HFFc6 (cell line): ENCODE measurements at places on chromosomes 1 and 21. TPM values are rescaled to one million over a fixed set of nuclear protein-coding genes. Genes with fewer than 3 reads are reported as not detected.
A peak's percentile ranks its signal among the peaks of the same experiment; 100 is the strongest.

GRCh38 chr1:177164380-177165068 is at the start of gene ASTN1:
Gene ASTN1 (minus strand): TSS chr1:177164712. CDS start chr1:177164676, 36 bp downstream.
- DNase-seq, result no peak

DNA sequence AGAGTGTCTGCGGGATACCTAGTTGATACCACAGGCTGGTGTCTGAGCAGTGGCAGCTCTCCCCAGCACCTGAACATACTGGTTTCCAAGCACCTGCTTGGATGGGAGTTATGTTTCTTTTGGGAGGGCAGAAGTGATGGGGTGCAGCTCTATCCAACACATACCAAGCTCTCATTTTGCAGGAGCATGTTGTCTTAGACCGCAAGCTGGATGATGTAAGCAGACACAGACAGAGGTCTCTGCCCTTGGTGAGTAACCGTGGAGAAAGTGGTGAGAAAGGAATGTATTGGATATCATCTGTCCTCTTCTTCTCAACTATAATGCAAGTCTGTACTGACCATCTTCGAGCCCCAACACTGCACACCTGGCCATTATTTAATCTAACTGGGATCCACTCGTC is 37.4 kb downstream of the ZNF496 start:
- DNase-seq, result peak; percentile 77

GRCh38 chr1:157842939-157843338 is 1.3 kb upstream of the CD5L start:
- DNase-seq, result no peak

DNA sequence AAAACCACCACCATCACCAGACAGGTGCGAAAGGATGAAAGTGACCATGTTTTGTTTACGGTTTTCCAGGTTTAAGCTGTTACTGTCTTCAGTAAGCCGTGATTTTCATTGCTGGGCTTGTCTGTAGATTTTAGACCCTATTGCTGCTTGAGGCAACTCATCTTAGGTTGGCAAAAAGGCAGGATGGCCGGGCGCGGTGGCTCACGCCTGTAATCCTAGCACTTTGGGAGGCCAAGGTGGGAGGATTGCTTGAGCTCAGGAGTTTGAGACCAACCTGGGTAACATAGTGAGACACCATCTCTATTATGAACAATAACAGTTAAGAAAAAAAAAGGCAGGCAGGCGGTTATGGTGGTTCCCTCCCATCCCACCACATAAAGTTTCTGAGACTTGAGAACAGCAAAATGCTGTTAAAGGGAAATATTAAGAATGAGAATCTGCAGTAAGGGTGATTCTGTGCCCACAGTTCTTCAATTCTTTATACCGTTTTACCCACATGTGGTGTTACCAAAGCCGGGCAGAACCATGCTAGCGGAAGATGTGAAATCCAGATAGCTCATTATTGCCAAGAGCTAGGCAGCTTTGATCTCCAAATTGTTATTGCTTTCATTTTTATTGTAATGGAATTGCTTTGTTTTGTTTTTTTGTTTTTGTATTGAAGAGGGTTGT is 34.5 kb upstream of the TDRD10 start:
- no peak for DNase-seq

- no peak for DNase-seq
These were observed 32.0 kb downstream of the ZBTB17 start for GRCh38 chr1:15943992-15944307.

DNA sequence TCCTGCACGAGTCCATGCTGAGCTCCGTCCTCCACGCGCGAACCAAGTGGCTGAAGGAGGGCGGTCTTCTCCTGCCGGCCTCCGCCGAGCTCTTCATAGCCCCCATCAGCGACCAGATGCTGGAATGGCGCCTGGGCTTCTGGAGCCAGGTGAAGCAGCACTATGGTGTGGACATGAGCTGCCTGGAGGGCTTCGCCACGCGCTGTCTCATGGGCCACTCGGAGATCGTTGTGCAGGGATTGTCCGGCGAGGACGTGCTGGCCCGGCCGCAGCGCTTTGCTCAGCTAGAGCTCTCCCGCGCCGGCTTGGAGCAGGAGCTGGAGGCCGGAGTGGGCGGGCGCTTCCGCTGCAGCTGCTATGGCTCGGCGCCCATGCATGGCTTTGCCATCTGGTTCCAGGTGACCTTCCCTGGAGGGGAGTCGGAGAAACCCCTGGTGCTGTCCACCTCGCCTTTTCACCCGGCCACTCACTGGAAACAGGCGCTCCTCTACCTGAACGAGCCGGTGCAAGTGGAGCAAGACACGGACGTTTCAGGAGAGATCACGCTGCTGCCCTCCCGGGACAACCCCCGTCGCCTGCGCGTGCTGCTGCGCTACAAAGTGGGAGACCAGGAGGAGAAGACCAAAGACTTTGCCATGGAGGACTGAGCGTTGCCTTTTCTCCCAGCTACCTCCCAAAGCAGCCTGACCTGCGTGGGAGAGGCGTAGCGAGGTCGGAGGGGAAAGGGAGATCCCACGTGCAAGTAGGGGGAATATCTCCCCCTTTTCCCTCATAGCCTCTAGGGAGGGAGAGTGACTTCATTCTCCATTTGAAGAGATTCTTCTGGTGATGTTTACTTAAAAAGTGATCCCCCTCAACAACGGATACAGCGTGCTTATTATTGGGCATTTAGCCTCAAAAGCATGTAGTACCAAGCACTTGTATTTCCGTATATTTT is 991 bp downstream of the PRMT6 start:
- peak; percentile 6 for DNase-seq

GRCh38 chr1:34007760-34008159 is 143.9 kb downstream of the HMGB4 start:
- DNase-seq, result no peak

GRCh38 chr1:55127827-55128343 is 87.3 kb downstream of the USP24 start:
- peak; percentile 36 for DNase-seq

DNA sequence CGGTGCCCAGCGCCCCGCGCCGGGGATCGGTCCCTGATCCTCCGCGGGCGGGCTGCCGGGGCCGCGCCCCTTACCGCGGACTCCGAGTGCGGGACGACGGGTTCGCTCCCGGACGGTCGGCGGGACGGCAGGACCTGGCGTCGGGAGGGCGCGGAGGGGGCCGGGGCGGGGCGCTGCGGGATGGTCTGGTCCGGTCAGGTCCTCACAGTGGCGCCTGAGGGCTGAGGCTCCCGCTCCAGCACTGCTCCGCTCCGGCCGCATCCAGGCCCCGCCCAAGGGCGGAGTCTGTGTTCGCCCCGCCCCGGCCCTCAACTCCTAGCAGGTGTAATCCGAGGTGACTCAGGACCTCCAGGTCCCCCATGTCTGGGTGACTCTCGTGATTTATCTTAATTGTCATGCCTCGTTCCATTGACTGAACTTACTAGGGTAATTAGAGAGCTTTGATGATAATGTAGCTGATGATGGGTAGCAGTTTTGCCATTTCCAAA is at the start of gene RAB3B:
RAB3B (minus strand) TSS at position 223 of the 488 bp plus-strand sequence. CDS start 13,583 bp downstream, outside the sequence.
- DNase-seq, result peak; percentile 52

- no peak for DNase-seq
These were observed 6.2 kb downstream of the C1orf115 start for GRCh38 chr1:220696226-220696862.

- DNase-seq, result no peak
These were observed 299.9 kb upstream of the PLXNA2 start for GRCh38 chr1:208544053-208544452.

- DNase-seq, result no peak
These were observed 28.7 kb upstream of the DIP2A start for GRCh38 chr21:46429754-46430681.

GRCh38 chr1:187870552-187870951 is 1041.8 kb downstream of the PLA2G4A start:
- no peak for DNase-seq

DNA sequence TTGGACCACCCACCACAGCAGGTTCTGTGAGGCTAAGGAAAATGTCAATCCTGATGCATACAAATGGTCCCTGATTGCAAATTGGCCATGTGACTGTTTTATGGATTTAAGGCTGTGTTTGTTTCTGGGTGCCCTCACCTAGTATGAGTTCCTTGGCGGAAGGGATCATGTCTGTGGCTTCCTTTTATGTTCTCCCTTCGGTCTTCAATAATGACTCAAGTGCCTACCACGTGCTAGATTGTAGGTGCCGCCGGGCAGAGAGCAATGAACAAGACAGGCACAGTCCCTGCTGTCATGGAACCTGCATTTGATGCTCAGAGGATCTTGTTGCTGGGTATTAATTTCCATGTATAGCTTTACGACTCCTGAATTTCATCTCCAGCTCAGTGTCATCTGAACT is 9.8 kb upstream of the VWA5B1 start:
- DNase-seq, result no peak

GRCh38 chr1:32724678-32725614 is 22.4 kb upstream of the SYNC start:
- DNase-seq, result peak; percentile 85

DNA sequence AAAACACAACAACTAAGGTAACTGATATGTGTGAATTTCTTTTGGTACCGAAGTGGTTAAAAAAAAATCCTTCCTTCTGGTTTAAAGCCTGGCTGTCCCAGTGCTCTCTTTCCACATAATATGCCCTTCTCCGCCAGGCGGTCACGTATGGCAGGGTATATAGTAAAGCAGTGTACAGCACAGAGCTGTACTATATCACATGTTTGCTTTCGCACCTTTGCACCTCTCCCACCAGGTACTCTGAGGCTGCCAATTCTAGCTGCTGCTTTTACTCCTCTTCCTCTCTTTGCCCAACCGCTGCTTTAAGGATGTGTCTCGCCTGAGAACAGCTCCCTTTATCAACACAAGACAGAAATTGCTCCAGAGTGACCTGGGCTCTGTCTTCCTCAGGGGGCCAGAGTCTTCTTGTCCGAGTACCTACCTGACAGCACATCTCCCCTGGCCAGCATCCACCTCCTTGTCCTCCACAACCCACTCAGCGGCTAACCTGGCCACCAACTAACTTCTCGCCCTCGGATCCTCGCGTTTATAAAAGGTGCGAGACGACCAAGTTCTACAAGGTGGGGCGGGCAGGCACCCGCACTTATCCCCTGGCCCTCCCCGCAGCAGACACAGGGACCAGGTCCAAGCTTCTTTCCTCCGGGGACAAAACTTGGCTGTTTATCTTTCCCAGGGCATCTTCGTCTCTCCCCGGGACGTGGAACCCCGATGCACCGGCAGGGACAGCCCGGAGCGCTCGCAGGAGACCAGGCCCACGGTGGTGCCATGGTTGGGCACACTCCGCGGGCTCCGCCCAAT is 1.6 kb downstream of the COLGALT2 start:
- no peak for DNase-seq

GRCh38 chr21:33383056-33383888 is 19.9 kb upstream of the IFNGR2 start:
- DNase-seq, result peak; percentile 52

DNA sequence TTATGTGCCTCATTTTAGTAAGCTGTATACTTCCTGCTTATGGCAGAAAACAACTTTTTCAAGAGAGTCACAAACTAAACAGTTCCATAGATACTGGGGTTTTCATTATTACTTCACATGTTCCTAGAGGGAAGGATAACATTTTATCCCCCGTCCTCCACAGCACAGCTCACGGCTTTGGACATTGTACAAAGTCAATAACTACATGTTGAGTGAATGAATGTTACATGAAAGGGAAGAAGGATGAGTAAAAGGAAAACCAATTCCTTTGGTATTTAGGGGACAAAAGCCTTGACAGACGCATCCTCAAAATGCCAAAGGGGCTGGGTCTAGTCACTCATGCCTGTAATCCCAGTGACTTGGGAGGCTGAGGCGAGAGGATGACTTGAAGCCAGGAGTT is 14.8 kb downstream of the PI4KB start:
- no peak for DNase-seq

CITED4 gene
- total RNA-seq, result 1.2 to 5.3 TPM (median 2.3 TPM) in 3 replicates

ELAVL4 gene
- not detected in 3 replicates for total RNA-seq

RIPPLY3 gene
- not detected in 3 replicates for total RNA-seq

NBPF10 gene
- total RNA-seq, result 2.5 to 2.9 TPM (median 2.7 TPM) in 3 replicates

GBP5 gene
- total RNA-seq, result not detected in 3 replicates

SPRR4 gene
- total RNA-seq, result not detected in 3 replicates
